Omental fat pad (tissue), 4 donors: ENCODE measurements at places on chromosomes 4 and X. TPM values are rescaled to one million over a fixed set of nuclear protein-coding genes. Genes with fewer than 3 reads are reported as not detected.

DNA sequence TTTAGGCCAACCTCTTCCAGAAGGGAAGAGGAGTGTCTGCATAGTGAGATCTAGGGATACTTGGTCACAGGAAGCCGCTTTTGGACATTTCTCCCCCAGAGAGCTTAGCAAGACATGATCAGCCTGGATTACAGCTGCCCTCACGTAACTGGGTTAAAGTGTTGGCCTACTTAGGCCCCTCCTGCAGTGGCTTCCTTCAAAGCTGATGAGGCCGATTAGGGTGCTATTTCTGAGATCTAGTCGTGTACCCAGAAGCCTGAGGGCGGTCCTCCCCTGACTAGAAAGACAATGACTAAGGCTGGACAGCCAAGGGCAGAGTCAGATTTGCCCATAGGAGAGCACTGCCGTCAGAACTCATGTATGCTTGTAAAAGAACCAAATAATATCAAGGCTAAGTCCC is 135.0 kb downstream of the AMMECR1 start:
- DNase-seq = no peak

DNA sequence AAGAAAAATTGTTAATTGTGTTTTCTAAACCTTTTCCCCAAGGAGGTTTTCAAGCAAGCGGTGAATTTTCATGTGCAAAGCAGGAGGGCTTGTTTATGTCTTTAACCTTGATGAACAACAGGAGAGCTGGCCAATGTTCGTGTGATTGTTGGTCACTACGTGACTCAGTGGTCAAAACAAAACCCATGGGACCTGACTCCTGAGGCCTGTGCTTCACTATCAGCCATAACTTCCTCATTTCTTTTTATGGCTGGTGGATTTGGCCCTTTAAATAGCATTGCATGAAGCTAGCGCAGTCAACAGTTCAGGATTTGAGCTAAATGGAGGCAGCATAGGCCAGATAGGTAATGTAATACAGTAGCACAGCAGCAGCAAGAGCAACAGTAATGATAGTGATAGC is 80.5 kb downstream of the MID1IP1 start:
- no peak for DNase-seq

DNA sequence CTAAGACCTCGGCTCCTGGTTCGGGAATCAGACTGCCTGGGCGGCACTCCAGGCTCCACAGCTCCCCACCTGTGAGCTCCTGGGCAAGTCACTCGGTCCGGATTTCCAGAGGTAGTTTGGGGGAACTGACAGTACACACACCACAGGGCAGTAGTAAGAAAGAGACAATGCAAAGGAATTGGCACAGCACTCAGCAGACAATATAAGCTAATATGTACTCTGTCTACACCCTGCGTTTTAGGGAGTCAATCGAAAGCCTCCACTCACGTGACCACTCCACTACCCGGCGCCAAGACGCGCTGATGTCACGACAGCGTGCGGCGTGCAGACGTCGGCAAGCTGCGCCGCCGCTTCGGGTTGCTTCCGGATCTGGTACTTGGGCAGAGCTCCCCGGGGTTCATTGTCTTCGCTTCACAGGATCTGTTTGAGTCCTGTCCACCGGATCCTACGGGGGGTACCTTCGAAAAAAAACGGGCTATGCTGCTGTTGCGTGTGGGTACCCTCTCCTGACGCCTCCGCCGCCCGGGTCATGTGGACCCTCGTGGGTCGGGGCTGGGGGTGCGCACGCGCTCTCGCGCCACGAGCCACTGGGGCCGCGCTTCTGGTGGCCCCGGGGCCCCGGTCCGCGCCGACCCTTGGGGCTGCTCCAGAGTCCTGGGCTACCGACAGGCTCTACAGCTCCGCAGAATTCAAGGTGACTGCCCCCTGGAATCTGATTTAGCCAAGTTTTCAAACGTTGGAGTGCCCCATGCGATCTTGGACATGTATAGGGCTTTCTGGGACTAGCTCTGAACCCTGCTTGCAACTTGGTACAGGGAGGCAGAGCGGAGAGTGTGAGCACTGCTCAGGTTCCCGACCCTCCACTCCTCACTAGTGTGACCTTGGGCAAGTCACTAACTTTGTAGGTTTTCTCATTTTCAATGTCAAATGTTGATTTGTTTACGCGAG is at the start of gene GUF1:
Gene GUF1 (plus strand): TSS at position 327 of the 948 bp plus-strand sequence. CDS start 203 bp downstream, at position 530.
- peak; percentile 42 for DNase-seq

DNA sequence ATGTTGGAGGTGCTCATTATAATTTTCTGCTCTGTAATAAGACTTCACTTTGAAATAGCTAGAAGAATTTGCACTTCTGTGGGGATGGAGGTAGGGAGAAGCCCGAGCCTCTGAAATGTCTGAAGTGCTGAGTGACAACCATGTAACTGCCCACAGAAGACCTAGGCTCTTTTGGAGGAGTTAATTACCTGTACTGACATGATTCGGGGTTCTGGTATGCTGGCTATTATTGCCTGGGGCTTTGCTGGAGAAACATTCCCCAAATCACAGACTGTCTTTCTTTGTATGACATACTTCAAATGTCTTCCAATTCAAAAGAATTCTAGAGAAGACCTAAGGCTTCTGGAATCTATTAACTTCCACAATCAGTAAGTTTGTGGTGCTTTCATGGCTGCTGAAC is 211.2 kb upstream of the POF1B start:
- DNase-seq = no peak

- DNase-seq = no peak
These were observed 216.8 kb upstream of the PACRGL start for GRCh38 chr4:20483416-20483815.

The EXOC1L gene
- not detected for total RNA-seq

DNA sequence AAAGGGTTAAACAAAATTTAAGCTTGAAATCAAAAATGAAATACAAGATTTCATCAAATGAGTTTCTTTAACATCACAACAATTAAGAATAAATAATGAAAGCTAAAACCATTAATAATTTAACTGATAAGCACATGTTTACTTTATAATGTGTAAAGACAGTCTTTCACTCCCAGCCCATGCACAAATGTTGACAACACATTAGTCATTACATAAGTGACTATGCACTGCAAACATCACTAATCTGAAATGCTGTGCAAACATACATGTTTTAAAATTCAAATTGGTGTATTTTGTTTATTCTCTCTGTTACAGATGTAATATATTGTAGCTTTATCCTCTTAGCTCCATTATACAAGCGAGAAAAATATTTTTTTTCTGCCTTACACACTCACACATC is 220.6 kb upstream of the CPXCR1 start:
- DNase-seq = no peak

GRCh38 chr4:122755675-122756074 is 23.2 kb downstream of the BBS12 start:
- DNase-seq = no peak

The SHOX gene
- not detected for total RNA-seq

DNA sequence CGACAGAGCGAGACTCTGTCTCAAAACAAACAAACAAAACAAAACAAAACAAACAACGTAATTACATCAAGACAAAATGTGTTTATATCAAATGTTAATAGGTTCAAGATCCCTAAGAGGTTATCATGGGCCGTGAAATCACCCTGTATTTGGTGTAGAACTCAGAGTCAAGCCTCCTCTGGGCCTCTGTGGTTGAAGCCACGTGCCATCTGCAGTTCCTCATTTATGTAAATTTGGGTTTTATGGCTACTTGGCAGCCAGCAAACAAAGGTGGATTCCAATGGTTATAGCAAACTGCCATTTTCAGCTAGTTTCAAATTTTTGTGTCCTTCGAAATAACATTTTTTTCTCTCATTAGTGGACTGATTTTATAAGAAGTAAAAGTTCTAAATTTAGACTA is 16.4 kb downstream of the NSDHL start:
- DNase-seq = no peak

GRCh38 chrX:108312957-108313356 is 125.3 kb downstream of the COL4A6 start:
- no peak for DNase-seq

- peak; percentile 61 for DNase-seq
These were observed 222.4 kb downstream of the CRLF2 start for GRCh38 chrX:989959-990510.

DNA sequence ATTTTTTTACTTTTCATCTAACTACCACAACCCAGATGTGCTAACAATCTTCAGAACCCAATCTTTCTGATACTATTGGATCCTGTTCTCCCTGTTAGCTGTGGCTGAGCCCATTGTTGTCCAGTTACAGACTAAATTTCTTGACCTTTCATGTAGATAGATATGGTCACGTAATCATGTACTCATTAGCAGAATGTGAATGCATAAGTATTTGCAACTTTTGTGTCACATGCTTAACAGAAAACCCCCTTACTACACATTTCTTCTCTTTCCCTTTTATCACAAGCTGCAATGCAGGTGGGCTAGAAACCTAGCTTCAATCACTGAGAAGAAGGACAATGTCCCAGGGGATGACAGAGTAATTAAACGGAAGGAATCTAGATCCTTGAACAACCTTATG is 13.1 kb upstream of the FAM13A start:
- DNase-seq = no peak

GRCh38 chr4:158172261-158173258 is at the start of gene GASK1B:
Gene GASK1B (minus strand): TSS chr4:158173025. CDS start chr4:158171375, 1,650 bp downstream.
- no peak for DNase-seq

The PUDP gene
- total RNA-seq = 5.5 TPM

GRCh38 chr4:124329134-124329533 is 383.4 kb downstream of the ANKRD50 start:
- DNase-seq = no peak

The SULT1E1 gene
- not detected for total RNA-seq

The BMX gene
- total RNA-seq = 2.6 TPM
